ENCODE measurements at places on chromosomes 12 and 14.

GRCh38 chr12:111406474-111407376 lies 1.0 kb downstream of the SH2B3 start:
- peak; percentile 49 for DNase-seq

GRCh38 chr12:65643171-65643570 lies 181.1 kb upstream of the HMGA2 start:
- DNase-seq: no peak

GRCh38 chr12:69610729-69611128 lies at the start of gene LRRC10:
LRRC10 (minus strand) TSS chr12:69610907; CDS start chr12:69610838, 69 bp downstream.
- no peak for DNase-seq

GRCh38 chr12:131589966-131590365 lies 120.9 kb upstream of the SFSWAP start:
- DNase-seq: no peak

DNA sequence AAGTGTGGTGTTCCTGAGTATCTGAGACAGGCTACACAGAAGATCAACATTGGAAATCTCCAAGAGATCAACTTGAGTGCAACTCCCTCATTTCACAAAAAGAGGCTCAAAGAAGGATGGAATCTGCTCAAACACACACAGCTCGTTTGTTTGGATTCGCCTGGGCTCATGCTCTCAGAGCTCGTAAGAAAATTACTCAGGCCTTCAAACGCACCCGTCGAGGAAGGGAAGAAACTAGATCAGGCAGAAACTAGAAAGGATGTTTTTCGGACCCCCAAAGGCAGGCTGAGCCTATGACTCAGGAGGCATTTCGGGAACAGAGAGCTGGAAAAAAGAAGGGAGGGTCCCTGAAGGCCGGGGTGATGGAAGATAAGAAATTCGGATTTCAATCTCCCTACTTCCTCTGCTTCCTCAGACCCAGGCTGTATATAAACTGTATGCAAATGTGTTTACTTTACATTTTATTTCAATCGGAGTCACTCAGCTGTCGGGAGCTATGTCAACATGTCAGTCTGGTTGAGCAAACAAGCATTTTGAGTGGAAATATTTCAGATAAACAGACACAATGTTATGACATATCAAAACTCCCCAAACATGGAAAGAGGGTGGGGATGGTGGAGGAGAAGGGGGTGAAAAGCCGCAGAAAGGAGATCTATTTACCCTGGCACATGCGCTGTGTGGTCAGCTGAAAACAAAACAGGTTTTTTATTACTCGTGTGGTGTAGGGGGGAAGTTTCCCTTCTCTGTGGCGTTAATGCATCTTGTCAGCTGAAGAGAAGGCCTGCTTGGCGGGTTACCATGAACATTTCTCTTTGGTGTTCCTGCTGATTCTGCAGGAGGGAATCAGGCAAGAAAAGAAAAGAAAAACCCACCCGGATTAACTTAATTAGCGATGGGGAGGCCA lies 129.1 kb upstream of the TBX3 start:
- no peak for DNase-seq

GRCh38 chr12:21939435-21939834 lies 1.8 kb downstream of the ABCC9 start:
- DNase-seq: no peak

DNA sequence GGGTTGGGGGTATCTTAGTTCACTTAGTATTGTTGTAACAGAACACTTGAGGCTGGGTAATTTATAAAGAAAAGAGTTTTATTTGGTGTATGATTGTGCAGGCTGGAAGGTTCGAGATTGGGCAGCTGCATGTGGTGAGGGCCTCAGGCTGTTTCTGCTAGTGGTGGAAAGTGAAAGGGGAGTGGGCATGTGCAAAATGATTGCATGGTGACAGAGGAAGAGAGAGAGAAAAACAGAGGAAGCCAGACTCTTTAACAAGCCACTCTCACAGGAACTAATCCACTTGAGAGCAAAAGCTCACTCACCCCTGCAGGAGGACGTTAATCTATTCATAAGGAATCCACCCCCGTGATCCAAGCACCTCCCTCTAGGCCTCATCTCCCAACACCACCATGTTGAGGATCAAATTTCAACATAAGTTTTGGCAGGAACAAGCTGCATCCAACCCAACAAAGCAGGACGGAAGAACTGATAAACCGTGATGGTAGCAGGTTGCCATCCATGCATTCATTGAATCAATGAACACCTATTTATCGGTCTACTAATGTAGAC lies 165.0 kb upstream of the GZMB start:
- DNase-seq: no peak

- no peak for DNase-seq
Observed at GRCh38 chr12:111767362-111768158, 827 bp downstream of the ALDH2 start.

GRCh38 chr12:106580671-106581508 lies 1.9 kb upstream of the RFX4 start:
- DNase-seq: no peak

DNA sequence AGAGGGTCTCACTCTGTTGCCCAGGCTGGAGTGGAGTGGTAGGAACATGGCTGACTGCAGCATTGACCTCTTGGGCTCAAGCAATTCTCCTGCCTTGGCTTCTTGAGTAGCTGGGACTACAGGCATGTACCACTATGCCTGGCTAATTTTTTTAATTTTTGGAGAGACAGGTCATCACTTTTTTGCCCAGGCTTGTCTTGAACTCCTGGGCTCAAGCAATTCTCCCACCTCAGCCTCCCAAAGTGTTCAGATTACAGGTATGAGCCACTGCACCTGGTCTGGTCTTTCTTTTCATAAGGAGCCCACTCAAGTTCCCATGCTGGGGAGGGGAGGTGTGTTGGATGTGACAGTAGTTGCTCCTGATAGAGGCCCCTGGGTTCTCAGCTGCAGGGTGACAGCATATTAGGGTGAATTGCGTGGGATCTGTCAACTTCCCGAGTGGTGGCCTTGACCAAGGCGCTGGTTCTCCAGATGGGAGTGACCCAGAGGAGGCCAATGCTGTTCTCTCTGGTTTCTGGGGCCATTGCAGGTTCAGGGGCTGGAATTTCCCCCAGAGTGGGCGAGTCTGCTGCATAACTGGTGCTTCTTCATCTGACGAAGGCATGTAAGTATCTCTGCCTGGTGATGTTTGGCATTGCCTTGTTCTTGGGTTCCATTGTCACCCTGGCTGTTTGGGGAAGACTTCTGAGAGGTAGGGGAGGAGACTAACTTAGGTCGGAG lies 52.4 kb upstream of the ESRRB start:
- no peak for DNase-seq

GRCh38 chr14:21668377-21668776 lies 5.2 kb downstream of the OR4E1 start:
- no peak for DNase-seq

DNA sequence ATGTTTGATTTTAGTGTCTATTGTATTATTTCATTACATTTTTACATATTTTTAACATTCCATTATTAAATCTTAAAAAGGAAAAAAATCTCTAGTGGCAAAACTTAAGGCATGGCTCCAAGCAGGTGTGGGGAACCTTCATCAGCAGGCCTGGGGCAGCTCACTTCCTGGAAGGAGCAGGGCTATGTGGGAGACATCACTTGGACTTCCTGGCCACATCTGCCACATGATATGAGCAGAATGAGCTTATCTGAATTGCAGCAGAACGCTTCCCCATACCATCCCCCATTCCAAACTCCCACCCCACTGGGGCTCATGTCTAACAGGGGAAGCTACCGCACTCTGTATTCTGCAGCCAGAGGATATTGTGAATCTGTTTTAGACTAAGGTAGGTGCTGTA lies 35.0 kb upstream of the KCNA1 start:
- no peak for DNase-seq

- no peak for DNase-seq
Observed at GRCh38 chr14:94890785-94891184, 120.9 kb upstream of the GSC start.

DNA sequence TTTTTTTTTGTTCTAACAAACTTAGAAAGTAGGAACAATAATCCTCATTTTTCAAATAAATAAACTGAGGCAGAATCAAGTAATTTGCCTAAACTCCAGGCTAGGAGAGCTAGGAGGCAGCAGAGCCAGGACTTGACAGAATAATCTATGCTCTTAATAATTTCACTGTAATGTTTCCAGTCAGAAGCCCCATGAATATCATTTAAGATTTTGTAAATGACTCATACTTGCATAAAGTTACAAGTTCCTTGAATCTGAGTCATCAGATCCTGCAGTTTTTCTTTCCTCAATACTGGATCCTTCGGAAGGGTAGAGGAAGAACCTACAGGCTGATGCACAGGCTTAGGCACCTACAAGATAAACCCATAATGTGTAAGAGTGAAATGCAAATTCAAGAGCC lies 29.0 kb downstream of the CAPRIN2 start:
- DNase-seq: no peak

DNA sequence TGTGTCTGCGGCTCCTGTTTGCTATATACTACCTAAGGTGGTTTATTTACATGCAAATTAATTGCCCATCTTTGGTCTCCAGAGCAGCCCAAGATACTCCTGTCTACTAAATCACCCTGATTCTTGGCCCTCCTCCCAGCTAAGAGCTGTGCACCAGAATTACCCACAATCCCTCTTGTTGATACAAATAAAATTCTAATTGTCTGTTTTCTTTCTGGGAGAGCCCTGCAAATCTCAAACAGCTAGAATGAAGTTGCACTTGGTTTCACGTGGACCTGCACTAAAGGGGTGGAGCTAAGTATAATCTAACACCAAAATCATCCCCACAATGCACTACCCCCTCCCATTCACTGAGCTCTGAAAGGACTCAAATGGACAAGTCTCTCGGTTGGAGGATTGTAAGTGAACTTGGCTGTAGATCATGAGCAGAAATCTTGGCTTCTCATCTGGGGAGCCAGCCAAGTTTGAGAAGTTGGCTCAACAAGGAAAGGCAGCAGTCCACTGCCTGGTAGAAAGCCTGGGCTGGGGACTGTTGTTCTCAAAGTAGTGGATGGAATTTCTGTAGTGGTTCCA lies 6.6 kb downstream of the MAX start:
- no peak for DNase-seq

GRCh38 chr14:97796511-97796910 lies 999.3 kb downstream of the VRK1 start:
- DNase-seq: no peak

DNA sequence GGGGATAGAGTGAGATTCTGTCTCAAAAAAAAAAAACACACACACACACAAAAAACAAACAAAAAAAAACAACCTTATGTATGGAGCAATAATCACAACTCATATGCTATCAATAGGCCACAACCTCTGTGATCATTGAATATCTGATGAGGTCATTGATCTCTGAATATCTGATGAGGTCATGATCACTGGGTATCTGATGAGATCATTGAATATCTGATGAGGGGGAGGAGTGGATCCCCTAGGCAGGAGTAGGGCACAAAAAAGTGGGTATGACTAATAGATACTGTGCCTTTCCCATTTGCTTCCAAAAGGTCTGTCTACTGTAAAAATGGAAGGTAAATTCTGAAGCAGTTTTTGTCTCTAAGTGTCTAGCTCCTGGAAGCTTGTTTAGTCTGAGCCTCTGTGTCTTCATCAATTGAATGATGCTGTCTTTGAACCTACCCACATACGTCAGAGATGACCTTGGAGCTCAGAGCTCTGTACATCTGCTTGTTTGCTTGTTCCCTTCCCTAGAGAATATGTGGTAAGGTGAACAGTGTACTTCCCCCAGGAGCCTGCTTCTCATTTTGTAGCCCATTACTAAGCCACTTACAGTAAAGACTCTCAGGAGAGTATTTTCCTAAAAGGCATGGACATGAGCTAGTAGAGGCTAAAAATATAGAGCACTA lies 13.6 kb downstream of the PAH start:
- DNase-seq: no peak

DNA sequence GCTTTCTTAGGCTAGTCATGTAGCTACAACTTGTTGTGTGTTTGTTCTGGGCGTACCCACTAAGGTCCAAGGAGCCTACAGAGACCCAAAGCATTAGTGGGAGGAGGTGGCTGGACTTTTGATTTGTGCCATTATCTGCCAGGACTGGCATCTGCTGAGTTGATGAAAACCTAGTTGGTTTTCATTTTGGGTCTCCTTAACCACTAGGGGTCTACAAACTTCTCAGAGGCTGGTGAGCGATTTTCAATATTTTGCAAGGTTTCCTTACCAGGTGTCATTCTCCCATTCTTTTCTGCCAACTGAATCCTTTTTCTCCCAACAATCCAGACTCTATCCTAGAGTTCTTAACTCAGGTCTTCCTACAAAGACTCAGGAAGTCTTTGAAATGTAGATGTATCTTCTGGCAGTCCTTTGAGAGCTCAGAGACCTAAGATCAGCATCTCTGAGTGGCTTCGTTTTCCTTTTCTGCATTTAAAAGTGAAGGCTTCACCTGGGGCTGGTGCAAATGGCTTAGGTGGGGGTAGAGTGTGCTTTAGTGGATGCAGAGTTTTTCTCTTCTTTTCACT lies 150.0 kb upstream of the RMST start:
- no peak for DNase-seq

- DNase-seq: no peak
Observed at GRCh38 chr14:61484031-61484430, 162.7 kb downstream of the PRKCH start.

GRCh38 chr12:117517219-117517739 lies 155.9 kb upstream of the NOS1 start:
- DNase-seq: no peak

DNA sequence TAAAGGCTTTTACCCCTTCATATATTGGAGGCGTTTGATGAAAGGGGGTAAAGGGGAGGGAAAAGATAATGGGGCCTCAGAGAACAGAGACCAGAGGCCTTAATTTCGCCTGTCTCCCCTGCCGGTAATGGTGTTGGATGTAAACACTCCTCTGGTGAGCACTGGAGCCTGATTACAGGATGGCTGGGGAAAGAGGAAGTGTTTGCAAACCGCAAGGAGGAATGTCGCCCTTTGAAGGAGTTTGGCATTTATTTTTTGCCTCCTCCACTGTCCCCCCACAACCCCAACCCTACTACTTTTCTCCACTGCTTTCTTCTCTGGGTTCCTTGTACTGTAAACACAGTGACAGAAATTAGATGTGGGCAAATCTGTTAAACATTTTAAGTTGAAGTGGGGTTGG lies 211.9 kb upstream of the TBX3 start:
- no peak for DNase-seq

GRCh38 chr12:75951399-75952278 lies 79.9 kb downstream of the PHLDA1 start:
- no peak for DNase-seq

GRCh38 chr14:39303115-39303514 lies 69.4 kb downstream of the MIA2 start:
- DNase-seq: no peak

- DNase-seq: no peak
Observed at GRCh38 chr12:11902525-11902875, 168.2 kb upstream of the BCL2L14 start.

GRCh38 chr14:70057519-70058136 lies 131.1 kb downstream of the SLC8A3 start:
- DNase-seq: no peak

DNA sequence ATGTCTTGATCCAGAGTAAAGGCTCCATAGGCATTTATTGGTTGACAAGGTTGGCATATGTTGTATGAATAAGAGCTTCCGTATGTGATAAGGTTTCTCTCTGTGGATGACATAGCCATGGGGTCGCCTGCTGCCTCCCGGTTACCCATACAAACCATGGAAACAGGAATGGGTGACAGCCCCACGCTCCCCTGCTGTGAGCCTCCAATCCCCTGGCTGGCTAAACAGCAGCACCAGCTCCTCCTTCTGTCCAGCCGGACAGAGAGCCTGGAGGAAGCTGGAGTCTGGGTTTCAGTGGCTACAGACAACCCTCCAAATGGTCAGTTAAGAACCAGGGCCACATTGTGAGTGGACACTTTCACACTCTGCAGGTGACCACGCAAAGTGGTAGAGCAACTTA lies 131.1 kb downstream of the CALM1 start:
- DNase-seq: no peak

- DNase-seq: no peak
Observed at GRCh38 chr12:93645702-93646101, 31.5 kb upstream of the CRADD start.

All from stimulated activated CD4-positive, alpha-beta T cell treated with anti-CD3 and anti-CD28 coated beads, TNF-alpha, amount 100 ng/mL, for 4 hours (primary cell).